ENCODE measurements at places on chromosomes 2 and 18.

DNA sequence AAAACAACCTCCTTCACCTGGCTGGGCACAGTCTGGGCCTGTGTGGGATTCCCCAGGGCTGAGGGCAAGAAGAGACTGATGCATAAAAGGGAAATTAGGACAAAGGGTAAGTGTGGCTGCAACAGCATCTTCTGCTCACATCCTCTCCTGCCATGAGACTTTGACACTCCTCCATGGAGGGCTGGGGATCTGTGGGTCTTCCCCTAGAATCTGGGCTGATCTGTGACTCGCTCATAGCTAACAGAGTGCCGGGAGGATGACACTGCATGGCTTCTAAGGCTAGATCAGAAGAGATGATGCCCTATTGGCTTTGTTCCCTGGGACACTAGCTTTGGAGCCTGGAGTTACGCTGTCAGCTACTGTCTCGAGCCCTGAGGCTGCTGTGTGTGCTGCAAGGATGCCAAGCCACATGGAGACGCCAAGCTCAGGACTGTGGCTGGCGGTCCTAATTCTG is 24.3 kb downstream of the MOCOS start:
- no peak for DNase-seq

GRCh38 chr18:58852629-58853028 is 12.0 kb upstream of the ZNF532 start:
- no peak for DNase-seq

DNA sequence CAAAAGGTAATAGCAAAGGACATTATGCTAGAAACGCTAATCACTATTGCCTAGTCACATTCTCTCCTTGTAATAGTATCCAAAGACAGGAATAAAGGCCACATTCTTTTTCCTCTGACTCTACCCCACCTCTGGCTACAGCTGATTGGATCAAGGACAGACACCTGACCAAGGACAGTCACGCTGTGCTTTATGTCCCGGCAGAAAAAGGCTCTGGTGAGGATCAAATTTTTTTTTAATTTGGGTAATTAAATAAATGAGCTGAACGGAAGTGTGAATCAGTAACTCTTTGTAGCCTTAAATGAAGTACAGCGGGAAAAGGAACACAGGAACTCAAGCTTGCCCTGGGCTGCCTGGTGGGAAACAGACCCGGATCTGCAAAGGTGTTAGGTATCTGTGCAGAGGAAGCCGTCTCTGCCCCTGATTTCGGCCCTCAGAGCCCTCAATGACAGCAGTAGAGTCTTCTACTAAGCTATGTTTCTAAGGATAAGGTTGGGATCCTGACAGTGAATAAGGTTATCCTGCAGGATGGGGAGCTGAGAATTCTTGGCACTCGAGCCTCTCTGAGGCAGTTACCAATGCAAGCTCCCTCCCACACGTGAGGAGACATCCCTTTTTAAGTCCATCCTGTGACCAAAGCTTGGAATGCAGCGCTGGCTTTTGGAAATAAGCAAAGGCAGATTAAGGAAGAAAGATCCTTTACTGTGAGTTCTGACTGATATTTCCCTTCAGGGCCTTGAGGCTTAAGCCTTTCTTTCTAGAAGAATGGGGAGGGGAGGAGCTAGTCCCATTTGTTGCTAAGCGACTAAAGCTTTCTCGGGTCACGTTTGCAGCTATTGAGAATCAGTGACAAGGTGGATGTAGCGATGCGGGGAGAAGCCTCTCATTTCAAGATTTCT is 37.8 kb upstream of the IKZF2 start:
- no peak for DNase-seq

- DNase-seq, result no peak
Observed at GRCh38 chr2:224969095-224969494, 73.2 kb downstream of the DOCK10 start.

- no peak for DNase-seq
Observed at GRCh38 chr2:2075875-2076529, 255.1 kb downstream of the MYT1L start.

DNA sequence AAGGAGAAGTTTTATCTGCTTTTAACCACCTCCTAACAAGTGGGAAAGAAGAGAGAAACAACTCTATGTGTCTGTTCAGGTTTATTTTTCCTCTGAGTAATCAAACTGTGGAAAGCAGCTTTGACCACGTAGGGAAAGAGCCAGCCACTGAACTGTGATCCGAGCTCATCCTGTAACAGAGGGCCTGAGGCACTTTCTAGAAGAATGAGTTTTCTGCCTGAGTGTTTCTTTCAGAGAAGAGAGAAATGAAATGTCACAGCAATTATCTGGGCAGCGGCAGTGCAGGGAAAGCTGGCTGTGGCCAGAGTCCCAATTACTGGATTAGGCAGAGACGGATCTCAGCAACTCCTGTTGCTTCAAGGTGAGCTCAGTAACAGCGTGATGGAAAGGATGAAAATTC is 151.9 kb downstream of the CD226 start:
- DNase-seq, result no peak

DNA sequence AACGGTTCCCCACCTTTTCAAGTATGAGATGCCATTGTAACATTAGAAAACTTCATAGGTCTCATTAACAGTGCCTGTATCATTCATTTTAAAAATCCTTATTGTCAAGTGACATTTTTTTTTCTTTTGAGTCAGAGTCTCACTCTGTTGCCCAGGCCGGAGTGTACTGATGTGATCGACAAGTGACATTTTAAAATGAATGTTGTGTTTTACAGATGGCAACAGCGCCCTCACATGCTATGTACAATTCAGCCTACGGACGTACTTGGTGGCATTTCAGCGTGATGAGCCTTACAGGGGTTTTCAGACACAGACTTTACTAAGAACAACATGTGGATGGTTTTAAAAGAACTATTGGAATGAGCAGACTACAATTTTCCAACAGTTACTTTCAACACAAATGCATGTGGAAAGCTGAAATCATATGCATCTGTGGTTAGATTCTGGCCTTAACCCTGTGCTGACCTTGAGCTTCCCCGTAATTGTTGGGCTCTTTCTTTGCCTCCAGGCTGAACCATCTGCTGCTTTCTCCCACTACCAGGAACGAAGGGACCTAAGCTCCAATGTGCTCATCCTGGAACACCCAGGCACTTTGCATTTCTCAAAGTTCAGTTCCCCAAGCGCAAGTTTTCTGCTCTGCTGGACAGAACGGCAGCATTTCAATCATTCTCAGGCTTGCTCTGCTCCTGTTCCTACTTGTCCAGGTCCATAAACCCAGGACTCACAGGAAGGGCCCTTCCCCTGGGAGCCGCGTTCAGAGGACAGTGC is 119.9 kb upstream of the NDUFV2 start:
- DNase-seq, result no peak

GRCh38 chr2:200135082-200135481 is 171.4 kb upstream of the SPATS2L start:
- DNase-seq, result no peak

DNA sequence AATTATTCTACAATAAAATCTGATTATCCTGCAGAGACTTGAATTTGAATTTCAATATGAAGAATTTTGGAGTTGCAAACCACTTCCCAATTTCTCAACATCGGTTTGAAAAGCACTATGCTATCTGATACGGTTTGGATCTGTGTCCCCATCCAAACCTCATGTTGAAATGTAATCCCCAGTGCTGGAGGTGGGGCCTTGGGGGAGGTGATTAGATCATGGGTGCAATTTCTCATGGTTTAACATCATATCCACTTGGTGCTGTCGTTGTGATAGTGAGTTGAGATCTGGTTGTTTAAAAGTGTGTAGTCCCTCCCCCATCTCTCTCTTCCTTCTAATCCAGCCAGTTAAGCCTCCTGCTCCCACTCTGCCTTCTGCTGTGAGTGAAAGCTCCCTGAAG is 205.7 kb downstream of the NBAS start:
- no peak for DNase-seq

- DNase-seq, result no peak
Observed at GRCh38 chr2:68340226-68341061, 20.7 kb upstream of the CNRIP1 start.

DNA sequence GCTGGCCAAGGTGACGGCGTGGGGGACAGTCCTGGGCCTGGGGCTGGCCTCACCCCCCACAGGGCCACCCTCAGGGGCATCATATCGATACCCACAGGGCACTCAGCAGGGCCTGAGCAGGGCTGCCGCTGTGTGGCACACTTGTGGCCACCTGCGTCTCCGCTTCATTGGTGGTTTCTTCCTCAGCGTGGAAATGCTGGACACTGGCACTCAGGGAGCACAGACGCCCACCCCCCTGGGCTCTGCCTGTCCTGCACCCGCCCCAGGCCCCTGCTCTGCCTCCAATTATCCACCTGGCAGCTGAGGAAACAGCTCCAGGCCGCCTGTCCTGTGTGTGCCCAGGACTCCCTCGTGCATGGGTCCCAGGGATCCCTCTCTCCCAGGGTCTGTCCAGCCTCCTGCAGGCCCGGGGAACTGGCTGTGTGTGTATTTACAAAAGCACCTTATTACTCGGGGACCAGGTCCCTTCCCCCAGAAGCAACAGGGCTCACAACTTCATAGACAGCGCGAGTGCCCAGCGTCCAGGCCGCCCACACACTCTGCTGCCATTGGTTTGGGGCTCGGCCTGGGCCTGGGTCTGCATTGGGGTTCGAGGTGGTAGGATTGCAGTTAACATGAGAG is 13.1 kb downstream of the CROCC2 start:
- no peak for DNase-seq

GRCh38 chr2:71281950-71282349 is 49.6 kb upstream of the ZNF638 start:
- DNase-seq, result no peak

DNA sequence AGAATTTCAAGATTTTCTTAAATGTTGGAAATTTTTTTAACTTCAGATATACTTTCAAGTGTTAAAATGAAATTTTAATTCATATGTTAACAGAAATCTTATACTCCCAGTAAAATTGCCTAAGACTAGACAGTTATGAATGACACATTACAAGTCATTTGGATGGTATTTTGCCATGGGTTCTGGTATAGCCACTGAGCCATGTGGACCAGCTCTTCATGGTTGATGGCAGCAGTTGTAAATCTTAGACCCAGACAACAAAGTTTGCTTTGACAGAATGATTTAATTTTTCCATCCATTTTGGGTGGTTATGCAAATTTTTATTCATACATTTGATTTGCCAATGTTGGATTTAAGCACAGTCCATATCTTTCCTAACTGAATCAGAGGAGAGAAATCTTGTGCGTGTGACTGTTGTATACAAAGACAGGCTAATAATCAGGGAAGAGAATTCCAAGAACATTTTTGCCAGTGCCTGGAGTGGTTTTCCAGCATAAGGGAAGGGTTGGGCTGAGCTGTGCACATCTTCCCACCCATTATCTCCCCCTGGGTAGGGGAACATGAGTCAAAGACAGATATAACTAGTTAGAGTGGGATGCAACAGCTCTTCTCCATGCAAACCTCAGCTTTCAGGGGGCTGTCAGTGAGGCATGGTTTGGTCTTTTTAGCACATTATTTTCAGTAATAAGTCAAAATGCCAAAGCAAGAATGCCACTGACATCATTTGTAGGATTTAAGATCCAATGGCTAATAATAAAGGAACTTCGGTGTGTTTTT is 28.1 kb upstream of the INPP4A start:
- DNase-seq, result no peak

GRCh38 chr2:26848336-26849055 is 564 bp downstream of the DPYSL5 start:
- DNase-seq, result no peak

- DNase-seq, result no peak
Observed at GRCh38 chr18:6860804-6861448, 131.4 kb downstream of the ARHGAP28 start.

- no peak for DNase-seq
Observed at GRCh38 chr18:26317398-26317797, 91.2 kb downstream of the TAF4B start.

- no peak for DNase-seq
Observed at GRCh38 chr2:120437604-120438000, 91.7 kb downstream of the INHBB start.

DNA sequence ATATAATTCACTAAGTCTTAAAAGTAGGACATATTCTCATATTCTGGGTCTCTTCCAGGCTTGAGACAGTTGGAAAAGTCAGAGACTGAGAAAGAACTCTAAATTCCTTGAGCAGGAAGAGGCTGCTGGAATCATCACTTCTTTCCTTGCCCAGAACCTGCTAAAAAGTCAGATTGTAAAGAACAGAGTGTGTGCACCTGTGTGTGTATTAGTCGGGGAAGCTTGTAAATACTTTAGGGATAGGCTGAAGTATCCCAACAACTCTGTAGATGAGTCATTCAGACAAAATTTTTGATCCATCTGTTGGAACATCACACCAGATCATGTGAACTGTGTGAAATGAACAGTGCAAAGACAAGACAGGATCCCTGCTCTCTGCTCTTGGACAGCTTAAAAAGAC is 16.1 kb downstream of the GAREM1 start:
- no peak for DNase-seq

DNA sequence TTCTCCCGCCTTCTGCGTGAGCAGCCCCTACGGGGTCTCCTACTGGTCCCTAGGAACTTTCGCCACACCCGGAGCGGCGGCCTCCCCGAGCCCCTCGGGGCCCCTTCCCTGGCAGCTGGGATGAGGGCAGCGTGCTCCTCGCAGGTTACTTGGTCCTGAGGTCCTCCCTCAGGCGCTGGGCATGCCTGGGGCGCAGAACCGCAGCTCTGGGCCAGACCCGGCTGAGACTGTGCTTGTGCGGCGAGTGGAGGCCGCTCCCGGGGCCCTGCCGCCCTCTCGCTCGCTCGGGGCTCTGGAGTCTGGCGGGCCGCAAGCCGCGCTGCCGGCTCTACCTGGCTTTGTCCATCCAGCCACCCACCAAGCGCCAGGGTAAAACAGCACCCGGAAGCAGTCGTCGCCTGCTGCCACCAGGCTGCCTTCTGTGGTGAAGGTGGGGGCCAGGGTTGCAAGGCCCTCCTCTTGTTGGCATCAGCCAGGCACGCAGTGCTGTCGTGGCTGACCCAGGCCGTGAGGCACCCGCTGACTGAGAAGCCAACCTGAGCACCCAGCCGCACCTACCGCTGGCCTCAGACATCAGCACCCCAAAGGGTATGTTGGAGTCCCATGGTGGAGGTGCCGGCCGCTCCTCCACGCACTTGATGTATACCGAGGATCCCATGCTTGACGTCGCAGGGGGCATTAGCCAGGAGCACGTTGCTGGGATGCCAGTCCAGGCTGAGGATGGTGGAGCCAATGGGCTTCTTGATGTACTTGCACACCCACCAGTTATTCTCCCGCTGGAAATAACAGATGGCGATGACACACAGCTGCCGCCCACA is 46.1 kb upstream of the PTH2R start:
- DNase-seq, result no peak

- no peak for DNase-seq
Observed at GRCh38 chr2:170034596-170034995, 143.4 kb upstream of the MYO3B start.

All from CD4-positive, alpha-beta T cell treated with Interleukin-2 at 100 ng/mL for 4 hours (primary cell).